ENCODE measurements at places on chromosomes 5 and 9. TPM values are rescaled to one million over a fixed set of nuclear protein-coding genes. Genes with fewer than 3 reads are reported as not detected.
A peak's percentile ranks its signal among the peaks of the same experiment; 100 is the strongest.

DNA sequence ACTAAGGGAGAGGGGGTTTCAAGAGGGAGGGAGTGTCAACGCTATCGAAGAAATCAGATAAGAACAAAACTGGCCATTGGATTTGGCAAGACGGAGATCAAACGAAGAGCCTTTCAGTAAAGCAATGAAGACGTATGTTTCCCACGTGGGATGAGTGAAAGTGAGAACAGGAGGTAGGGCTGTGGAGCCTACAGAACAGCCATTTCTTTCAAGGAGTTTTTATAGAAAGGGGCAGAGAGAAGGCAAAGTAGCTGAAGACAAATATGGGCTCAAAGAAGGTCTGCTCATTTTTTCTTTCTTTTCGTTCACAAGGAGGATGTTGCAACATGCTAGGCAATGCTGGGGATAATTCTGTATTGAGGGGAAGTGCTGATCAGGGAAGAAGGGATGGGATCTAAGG lies 98.3 kb downstream of the SUSD1 start:
- no peak for DNase-seq
- H3K36me3 ChIP-seq: no peaks in the 10 kb centered on the region
- no peak overlapping the region for H3K27ac ChIP-seq
- H3K4me3 ChIP-seq: no peak overlapping the region

GRCh38 chr5:137142764-137143605 lies 356.1 kb downstream of the SPOCK1 start:
- peaks cover 8% of the 10 kb centered on the region for H3K36me3 ChIP-seq
- peaks cover 59% of the 10 kb centered on the region for H3K4me1 ChIP-seq
- peak overlapping the region; percentile 18 for H3K4me3 ChIP-seq
- DNase-seq: peak; percentile 91

- no peak overlapping the region for H3K4me3 ChIP-seq
- H3K36me3 ChIP-seq: no peaks in the 10 kb centered on the region
- H3K27ac ChIP-seq: no peak overlapping the region
Measured at GRCh38 chr5:39106322-39106721, 32.1 kb upstream of the RICTOR start.

GRCh38 chr9:137477778-137478612 lies 18.9 kb upstream of the NSMF start:
- no peak overlapping the region for H3K4me3 ChIP-seq
- H3K27ac ChIP-seq: no peak overlapping the region
- no peaks in the 10 kb centered on the region for H3K27me3 ChIP-seq
- H3K4me1 ChIP-seq: peaks cover 8% of the 10 kb centered on the region

GRCh38 chr5:57695179-57695578 lies 212.6 kb upstream of the ACTBL2 start:
- H3K27me3 ChIP-seq: no peaks in the 10 kb centered on the region
- H3K36me3 ChIP-seq: no peaks in the 10 kb centered on the region
- H3K4me3 ChIP-seq: no peak overlapping the region
- peaks cover 22% of the 10 kb centered on the region for H3K4me1 ChIP-seq
- no peak for DNase-seq

DNA sequence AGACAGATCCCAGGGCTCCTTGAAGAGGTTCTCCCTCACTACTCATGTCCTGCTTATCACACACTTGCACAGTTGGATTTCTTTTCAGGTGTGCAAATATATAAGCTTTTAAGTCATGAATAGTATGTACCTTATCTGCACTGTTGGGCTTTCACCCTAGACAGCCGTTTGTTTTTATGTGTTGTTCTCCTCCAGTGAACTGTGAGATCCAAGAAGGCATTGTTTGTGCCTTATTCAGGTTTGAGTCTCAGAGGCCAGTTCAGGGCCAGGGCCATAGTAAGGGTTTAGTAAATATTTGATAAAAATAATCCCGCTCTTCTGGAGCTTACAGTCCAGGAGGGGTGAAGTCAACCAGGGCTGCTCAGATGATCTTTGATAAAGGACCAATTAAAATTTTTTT lies 480.0 kb downstream of the TMEM38B start:
- no peak overlapping the region for H3K4me3 ChIP-seq
- H3K4me1 ChIP-seq: no peaks in the 10 kb centered on the region
- H3K27ac ChIP-seq: no peak overlapping the region

DNA sequence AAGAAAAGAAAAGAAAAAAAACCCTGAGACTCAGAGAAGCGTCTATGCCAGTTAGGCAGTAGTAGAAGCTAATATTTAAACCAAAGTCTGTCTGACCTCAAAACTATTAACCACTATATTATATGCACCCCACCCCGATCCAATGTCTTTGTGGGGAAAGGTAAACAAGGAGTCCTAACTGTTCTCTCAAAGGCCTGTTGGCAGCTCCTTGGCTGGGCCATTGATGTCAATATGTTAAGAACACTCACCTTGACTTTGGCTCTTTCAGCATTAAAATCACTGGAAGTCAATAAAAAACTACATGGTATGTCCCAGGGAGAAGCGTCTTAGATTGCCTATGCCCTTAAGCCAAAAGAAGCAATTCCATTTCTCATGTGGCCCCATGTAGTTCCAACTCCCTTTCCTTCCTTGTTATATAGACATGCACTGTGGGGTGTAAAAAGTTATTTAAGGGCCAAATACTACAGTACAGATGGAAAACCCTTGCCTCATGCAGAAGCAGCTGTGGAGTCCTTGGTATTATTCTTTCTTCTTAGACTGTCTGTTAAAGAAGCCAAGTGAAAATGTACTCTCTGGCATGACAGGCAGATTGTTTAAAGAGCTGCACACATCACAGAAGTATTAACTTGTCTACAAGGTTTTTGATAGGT lies 308.6 kb upstream of the RPS23 start:
- H3K27me3 ChIP-seq: no peaks in the 10 kb centered on the region
- no peaks in the 10 kb centered on the region for H3K4me1 ChIP-seq
- H3K4me3 ChIP-seq: no peak overlapping the region
- H3K36me3 ChIP-seq: no peaks in the 10 kb centered on the region
- no peak for DNase-seq
- H3K27ac ChIP-seq: no peak overlapping the region

DNA sequence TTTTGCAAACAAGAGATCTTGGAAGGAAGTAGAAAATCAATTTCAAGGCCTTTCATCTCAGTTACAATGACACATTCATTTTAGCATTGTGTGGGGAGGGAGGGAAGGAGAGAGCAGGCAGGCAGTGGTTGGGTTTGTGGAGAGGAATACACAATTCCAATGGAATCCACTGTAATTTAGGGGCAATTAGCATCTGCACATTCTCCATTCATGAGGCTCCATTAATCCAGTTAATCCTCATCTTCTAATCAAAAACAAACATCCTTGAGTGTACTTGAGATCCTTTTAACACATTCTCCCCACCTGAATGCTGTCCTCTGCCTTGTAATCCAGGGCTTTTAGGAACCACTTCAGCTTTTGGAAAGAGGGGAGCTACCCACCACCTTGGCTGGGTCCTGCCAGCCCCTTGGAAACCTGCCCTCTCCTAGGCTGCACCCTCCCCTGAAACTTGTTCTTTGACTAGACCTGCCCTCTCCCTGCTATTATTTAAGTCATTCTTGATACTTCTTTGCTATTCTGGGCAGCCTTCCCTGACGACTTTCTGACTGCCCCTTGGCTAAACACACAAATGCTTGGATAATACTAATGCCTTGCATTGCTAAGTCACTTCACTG lies 271.2 kb downstream of the SLIT3 start:
- no peaks in the 10 kb centered on the region for H3K27me3 ChIP-seq
- H3K27ac ChIP-seq: no peak overlapping the region
- no peak for DNase-seq
- no peak overlapping the region for H3K4me3 ChIP-seq

DNA sequence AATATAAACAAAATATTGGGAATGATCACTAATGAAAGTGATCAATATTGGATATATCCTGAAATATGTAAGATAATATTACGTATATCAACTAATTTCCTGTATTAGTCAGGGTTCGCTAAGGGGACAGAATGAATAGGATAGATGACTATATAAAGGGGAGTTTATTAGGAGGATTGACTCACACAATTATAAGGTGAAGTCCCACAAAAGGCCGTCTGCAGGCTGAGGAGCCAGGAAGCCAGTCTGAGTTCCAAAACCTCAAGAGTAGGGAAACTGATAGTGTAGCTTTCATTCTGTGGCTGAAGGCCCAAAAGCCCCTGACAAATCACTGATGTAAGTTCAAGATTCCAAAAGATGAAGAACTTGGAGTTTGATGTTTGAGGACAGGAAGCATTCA lies 561.1 kb downstream of the PRDM9 start:
- H3K4me3 ChIP-seq: no peak overlapping the region
- no peak for DNase-seq
- no peaks in the 10 kb centered on the region for H3K4me1 ChIP-seq
- H3K27me3 ChIP-seq: no peaks in the 10 kb centered on the region

- peak; percentile 62 for DNase-seq
- H3K4me3 ChIP-seq: no peak overlapping the region
- H3K4me1 ChIP-seq: no peaks in the 10 kb centered on the region
- H3K27ac ChIP-seq: no peak overlapping the region
- no peaks in the 10 kb centered on the region for H3K27me3 ChIP-seq
Measured at GRCh38 chr5:110957934-110958333, 113.6 kb upstream of the TSLP start.

Gene SHC3
- 0.36 TPM for total RNA-seq

Gene NR2F1-AS1
- total RNA-seq: 15.9 TPM

Gene SEC61B
- 84.0 TPM for total RNA-seq

Gene NR2F1
- 10.6 TPM for total RNA-seq

Gene IL9
- not detected for total RNA-seq

Gene NR5A1
- not detected for total RNA-seq
